ENCODE measurements at places on chromosomes 2 and 18.

DNA sequence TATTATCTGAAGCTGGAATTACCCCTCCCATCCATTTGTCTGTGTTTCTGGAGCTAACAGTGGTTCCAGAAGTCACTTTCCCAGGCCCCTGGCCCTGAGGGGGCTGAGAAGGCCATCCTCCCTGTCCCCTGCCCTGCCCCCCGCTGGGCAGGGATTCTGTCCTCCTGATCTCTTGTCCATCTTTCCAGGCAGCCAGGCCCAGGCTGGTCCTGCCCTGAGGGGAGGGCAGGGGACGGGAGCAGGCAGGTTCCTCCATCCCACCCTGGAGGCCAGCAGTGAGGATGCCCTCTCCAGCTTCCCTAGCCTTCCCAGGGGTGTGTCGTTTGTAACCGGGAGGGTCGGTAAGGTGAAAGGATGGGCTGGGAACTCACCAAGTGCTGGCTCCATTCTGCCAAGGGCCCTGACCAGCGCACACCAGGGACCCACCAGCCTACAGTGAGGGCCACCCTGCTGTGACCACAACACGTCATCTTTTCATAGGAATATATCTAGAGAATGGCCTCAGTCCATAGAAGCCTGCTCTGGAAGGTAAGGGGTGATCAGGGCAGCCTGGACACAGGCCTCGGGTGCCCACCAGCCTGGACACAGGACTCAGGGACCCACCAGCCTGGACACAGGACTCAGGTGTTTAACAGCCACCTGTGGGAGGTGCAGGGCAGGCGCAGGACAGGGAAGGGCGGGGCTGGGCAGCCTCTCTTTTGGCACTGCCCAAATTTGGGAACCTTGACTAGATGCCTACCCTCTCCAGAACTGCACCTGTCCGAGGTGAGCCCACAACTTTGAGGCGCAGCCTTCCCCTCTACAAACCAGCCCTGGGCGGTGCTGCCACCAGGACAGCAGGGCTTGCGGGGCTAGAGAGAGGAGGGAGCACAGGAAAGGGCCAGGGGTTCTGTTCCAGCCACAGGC is 35.8 kb upstream of the GPC1 start:
- peak; percentile 3 for DNase-seq

- DNase-seq, result no peak
Observed at GRCh38 chr2:63736354-63736753, 105.3 kb upstream of the UGP2 start.

- DNase-seq, result no peak
Observed at GRCh38 chr2:216235462-216235861, 126.3 kb downstream of the XRCC5 start.

- no peak for DNase-seq
Observed at GRCh38 chr2:224658780-224659405, 57.3 kb downstream of the CCDC195 start.

DNA sequence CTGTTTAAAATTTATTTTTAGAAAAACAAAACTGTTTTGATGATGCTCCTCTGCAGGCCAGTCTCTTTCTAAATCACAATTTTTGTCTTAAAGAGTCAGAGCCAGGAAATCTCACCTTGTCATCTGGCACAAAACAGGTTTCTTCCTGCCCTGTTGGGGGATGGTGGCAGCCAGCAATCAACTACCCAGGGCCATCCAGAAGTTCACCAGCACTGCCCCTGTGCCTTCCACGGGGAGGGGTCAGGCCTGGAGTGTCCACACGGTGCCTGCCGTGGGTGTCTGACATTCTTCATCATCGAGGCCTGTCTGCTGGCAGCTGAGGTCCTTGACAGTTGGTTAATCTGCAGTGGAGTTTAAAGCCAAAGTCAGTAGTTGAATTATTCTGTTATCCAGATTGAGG is 40.0 kb upstream of the BMP10 start:
- DNase-seq, result no peak

Data from endothelial cell (in vitro differentiated cells).